ENCODE measurements at places on chromosomes 4 and X.

GRCh38 chrX:80765220-80765625 lies 44.5 kb downstream of the BRWD3 start:
- DNase-seq: no peak

DNA sequence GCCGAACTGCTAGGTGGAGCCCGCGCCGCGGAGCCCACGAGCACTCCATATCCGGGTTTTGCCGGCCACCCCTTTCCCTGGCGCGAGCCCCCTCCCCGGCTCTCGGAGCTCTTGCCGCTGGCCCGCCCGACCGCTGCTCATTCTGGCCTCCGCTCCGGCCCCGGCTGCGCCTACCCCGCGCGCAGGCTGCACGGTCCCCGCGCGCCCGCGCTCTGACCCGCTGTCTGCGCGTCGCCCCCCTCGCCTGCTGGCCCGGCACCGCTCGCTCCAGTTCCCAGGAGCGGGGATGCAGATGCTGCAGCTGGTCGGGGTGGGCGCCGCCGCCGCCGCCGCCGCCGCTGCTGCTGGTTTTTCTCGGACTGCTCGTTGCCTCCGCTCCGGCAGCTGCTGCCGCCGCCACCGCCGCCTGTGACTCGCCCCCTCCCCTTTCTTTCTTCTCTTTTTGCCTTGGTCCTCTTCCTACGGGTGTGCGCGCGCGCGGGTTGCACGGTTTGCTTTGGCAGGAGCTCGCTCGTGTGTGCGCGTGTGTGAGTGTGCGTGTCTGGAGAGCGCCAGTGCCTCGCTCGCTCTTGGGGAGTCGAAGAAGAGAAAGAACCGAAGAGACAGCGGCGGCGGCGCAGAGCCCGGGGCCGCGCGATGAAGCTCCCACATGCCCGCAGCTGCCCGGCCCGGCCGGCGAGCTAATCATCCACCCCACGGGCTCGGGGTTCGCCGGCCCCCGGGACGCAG lies at the start of gene ADGRL3:
Gene ADGRL3, plus strand, starts transcription at position 140 of the 729 bp plus-strand sequence.
- peak; percentile 18 for DNase-seq

GRCh38 chr4:101555341-101555880 lies 208.1 kb upstream of the PPP3CA start:
- no peak for DNase-seq

- no peak for DNase-seq
Observed at GRCh38 chr4:65951177-65951576, 280.9 kb upstream of the EPHA5 start.

- no peak for DNase-seq
Observed at GRCh38 chr4:16695896-16696295, 202.5 kb downstream of the LDB2 start.

DNA sequence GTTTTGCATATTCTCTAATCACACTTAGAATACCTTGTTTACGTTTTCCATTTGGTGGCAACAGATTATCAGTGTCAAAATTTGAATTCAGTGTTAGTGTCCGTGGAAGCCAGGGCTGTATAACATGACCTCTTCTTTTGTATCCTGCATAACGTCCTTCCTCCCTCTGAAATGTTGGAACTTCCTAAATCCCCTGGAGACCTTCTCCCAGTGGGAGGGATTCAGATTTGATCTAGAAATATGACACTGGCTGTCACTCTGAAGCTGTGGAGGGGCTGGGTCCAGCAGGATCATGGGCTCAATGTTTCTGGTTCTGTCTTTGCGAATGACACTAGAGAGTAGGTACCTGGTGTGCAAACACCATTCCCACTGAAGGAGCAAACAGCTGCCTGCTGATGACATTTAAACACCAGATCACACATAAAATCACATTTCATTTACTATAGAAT lies 850 bp upstream of the CXCL3 start:
- DNase-seq: no peak

GRCh38 chr4:76955182-76955581 lies 5.6 kb downstream of the SEPTIN11 start:
- no peak for DNase-seq

GRCh38 chr4:2285613-2286381 lies 23.9 kb upstream of the MXD4 start:
- no peak for DNase-seq

GRCh38 chr4:122857160-122857559 lies 30.5 kb downstream of the FGF2 start:
- no peak for DNase-seq

GRCh38 chr4:102518703-102519131 lies 17.6 kb downstream of the NFKB1 start:
- DNase-seq: no peak

DNA sequence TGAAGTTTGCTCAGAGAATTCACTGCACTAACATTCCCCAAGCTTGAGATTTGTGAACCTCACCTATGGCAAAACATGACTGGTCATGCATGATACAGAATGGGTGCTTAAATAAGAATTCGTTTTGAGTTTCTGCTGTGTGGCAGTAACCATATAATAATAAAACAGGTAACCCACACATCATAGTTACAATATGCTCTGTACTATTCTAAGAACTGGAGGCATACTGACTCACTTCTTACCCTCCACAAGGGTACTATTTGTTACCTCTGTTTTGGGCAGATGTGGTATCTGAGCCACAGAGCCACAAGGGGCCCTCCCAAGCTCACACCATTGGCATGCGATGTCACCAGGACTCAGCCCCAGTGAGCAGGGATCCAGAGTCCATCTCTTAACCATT lies 17.6 kb downstream of the SLC2A9 start:
- no peak for DNase-seq

DNA sequence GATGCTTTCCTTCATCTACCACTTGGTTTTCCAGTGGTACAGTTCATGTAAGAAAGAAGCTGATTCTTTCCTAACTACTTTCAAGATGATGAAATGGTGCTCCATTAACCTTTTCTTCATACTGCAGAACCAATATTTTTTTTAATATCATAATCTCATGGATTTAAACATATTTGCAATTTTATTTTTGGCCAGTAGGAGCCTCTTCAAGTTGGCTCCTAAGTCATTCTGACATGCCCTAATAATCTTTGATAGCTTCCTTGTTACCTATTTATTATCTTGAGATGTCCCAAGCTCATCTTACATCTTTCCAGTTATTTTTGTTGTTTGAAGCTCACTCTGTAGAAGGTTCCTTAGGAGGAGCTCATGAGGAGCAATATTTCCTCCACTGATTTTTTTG lies 170.2 kb downstream of the APBB2 start:
- DNase-seq: no peak

Data from NCI-H526 (cell line).